ENCODE measurements at places on chromosomes 4 and X.

- no peak for DNase-seq
Measured at GRCh38 chr4:1871471-1872021, 353 bp downstream of the NSD2 start.

DNA sequence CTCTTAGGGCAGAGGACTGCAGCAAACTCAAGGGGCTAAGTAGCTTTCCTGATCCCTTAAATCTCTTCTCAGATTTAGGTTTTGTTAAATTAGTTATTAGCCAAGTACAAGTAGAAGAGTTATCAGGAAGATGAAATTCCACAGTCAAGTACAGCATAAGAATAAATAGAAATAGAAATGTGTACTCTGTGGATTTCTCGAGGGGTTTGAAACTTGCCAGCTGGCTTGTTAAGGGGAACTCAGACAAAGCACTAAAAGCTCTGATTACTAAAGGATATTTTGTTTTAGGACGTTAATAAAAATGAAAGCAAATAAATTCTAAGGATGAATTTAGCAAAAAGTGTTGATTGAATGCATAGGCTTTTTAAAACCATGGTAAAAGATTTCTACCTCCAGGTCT is 654.6 kb downstream of the RAPGEF2 start:
- DNase-seq: no peak

GRCh38 chr4:88793475-88793874 is 95.8 kb upstream of the NAP1L5 start:
- DNase-seq: no peak

DNA sequence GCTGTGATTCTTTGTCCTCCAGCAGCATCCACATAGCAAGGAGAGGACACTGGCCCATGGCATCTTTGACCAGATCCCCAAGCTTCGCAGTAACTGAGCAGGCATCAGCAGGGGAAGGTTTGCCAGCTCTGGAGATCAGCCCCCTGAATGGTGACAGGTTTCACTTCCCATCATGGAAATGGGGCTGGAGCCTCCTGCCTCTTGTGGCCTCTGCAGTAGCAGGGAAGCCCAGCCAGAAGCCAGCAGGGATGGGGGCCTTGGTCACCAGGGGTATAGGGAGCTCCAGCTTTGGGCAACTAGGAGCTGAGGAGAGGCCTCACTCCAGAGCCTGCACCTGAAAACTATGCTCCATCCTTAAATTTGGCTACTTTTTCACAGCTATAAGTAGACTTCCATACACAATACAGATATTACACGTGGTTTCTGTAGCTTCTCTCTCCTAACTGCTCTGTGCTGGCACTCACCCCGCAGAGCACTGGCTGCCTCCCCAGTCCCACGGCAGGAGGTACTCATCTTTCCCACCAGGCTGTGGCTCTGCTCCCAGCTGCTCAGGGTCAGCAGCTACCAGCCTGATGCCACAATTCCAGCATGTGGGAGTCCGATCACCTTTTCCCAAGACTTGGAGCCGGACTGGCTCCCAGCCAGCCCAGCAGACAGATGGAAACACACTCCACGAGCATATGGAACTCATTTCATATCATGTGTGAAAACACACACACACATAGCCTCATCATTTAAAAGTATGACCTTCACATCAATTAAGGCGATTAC is 2.8 kb downstream of the TMEM271 start:
- DNase-seq: no peak

DNA sequence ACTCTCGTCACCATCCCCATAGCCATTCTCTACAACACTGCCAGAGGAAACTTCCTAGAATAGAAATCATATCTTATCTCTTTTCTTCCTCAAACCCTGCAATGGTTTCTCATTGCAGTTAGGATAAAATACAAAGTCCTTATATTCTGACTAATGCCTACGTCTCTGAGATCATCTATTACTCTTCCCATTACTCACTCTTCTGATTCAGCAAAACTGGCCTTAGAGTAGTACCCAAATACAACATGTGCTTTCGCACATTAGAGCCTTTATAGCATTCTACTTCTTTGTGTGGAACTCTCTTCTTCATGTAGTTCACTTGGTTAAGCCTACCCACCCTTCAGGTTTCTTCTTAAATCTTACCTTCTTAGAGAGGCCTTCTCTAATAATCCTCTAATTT is 28.0 kb downstream of the LHFPL1 start:
- peak; percentile 39 for DNase-seq

DNA sequence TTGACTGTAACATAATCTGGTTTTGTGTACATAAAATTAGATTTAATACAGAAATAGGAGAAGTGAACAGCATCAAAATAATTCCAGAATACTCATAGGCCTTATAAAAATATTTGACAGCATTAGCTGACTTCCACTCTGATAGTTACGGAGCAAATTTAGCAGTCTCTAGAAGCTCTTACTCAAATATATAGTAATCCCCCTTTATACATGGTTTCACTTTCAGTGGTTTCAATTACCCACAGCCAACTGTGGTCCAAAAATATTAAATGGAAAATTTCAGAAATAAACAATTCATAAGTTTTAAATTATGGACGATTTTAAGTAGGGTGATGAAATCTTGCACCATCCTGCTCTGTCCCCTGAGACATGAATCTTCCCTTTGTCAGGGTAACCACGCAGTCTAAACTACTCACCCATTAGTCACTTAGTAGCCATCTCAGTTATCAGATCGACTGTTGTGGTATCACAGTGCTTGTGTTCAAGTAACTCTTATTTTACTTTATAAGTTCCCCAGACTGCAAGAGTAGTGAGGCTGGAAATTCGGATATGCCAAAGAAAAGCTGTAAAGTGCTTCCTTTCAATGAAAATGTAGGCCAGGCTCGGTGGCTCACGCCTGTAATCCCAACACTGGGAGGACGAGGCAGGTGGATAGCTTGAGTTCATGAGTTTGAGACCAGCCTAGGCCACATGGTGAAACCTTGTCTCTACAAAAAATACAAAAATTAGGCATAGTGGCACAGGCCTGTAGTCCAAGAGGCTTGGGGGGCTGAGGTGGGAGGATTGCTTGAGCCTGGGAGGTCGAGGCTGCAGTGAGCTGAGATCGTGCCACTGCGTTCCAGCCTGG is 17.2 kb upstream of the RTL9 start:
- peak; percentile 93 for DNase-seq

GRCh38 chr4:84966382-84967242 is at the start of gene WDFY3:
TSS of gene WDFY3 (minus strand) at chr4:84966690. CDS start at chr4:84860591, 106,099 bp downstream.
- peak; percentile 90 for DNase-seq

DNA sequence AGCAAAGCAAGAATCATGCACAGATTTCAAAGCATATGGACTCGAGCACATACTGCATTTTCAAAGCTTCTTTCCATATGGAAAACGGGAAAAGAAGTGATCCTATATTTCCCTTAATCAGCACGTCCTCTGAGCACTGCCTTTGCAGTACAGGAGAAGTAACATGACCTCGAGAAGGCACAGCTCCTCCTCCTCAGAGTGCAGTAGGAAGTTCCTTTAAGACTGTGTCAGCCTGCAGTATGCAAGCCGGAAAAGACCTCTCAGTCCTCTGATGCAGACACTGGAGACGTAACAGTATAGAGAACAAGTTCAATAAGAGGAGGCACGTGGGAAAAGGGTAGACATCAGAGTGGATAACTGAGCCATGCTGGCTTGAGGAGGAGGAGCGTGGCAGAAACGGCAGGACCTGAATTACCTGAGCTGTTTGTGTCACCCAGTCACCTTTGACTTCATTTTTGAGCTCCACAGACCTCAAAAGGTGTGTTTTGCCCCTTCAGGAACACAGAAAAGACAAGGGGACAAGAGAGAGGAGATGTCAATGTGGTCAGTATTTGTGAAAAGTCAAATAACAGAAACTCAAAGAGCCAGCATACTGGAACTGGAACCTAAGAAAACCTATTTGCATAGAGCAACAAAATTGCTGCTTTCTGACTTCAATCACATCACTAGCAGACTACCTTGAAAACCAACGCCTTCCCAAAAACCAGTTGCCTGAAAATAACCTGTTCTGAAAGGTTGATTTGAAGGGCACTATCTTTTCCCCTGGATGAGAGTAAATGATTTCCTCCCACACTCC is 20.8 kb downstream of the IRF2 start:
- DNase-seq: peak; percentile 86

- no peak for DNase-seq
Measured at GRCh38 chr4:112896609-112897190, 152.8 kb upstream of the ANK2 start.

DNA sequence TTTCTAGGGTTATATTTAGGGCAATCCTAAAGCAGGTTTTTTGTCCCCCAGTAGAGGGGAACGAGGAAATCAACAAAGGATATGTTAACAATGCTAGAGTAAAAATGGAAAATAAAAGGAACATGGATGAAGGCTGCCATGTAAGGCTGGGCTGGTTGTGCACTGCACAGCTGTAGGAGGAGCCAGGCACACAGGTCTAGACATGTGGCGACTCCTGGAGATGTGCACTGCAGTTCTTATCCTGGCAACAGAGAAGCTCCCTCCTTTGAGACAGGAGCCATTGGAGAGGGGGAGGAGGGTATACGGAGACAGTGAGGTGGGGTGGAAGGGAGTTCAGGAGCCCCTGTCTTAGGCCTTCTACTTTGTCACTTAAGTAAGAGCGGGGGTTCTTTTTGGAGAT is 65.9 kb downstream of the NAT8L start:
- DNase-seq: no peak

DNA sequence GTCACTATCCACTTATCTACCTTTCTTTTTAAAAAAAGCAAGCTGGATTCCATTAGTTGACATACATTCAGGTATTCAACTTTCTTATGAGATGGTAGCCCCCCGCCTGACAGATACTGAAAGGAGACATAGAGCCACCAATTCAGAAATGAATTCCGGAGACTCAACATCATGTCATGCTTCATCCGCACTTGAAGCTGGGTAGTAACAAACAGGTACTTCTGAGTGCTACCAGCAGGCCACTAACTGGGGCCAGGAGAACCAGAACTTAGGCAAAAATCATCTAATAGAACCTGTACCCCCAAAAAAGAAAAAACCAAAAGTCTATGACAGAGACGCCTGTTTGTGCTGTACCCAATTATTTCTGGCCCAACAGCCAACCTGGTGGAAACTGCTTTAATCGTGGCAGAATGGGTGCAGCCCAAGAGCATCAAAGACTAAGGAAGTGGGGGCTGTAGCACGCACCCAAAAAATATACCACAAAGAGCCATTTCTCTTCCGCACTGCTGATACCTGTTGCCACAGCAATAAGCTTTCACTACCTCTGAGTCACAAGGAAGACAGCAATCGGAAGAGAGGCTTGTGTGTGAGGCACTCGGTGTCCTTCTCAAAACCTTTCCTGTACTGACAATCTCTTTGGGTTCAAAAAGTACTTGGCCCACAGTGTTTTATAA is 84.8 kb downstream of the AFAP1 start:
- DNase-seq: no peak

- DNase-seq: peak; percentile 96
Measured at GRCh38 chr4:141350122-141350905, 129.6 kb downstream of the ZNF330 start.

- peak; percentile 26 for DNase-seq
Measured at GRCh38 chrX:129359269-129359668, 164.0 kb downstream of the SMARCA1 start.

DNA sequence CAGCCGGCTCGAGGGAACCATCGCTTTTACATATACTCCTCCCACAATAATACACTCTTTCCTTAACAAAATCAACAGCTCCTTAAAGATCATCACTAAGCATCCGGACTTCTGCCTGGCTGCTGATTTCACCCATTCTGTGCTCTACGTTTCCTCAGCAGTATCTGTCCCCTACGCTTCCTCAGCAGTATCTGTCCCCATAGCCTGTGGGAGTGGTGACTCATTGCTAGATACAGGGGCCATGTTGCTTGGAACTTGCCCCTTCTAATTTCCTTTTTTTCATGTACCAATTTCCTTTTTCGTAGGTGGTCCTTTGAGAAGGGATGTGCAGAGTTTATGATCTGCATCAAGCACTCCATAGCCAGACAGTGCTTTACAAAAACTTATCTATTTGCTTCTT is 18.6 kb downstream of the MAP3K15 start:
- no peak for DNase-seq

- DNase-seq: peak; percentile 36
Measured at GRCh38 chr4:108391701-108392455, 223.1 kb upstream of the LEF1 start.

Data from fibroblast of skin of right quadriceps (primary cell).